HepG2 (cell line): ENCODE measurements at places on chromosomes 12 and 14.

- DNase-seq = peak; percentile 35
Observed at GRCh38 chr12:94615260-94616181, 34.8 kb downstream of the TMCC3 start.

- peak; percentile 85 for DNase-seq
Observed at GRCh38 chr14:67622675-67623074, 3.0 kb downstream of the ARG2 start.

DNA sequence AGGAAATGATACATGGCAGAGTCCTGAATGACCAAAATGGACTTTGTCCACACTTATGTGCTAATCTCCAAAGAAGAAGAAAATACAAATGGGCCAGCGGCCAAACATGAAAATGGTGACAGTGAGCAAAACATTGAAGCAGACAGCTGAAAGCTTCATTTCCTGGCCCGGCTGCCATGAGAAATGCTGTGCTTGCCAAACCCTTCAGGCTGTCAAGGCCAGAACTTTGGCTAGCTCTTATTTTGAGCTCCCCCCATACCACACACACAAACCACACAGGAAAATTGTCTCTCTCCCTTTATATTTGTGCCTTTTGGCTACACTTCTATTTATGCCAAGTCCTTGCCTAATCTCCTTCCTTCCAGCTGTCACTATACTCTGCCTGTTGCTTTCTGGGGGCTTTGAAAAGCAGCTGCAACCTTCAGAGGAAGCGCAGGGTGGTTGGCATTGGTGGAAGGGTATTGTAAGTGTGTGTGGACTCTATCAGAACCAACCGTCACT, 323.8 kb downstream of the RAD51B start:
- DNase-seq = no peak

- DNase-seq = no peak
Observed at GRCh38 chr12:10048526-10048925, 18.0 kb downstream of the CLEC9A start.

GRCh38 chr12:60872850-60873713, 1277.3 kb downstream of the SLC16A7 start:
- no peak for DNase-seq

DNA sequence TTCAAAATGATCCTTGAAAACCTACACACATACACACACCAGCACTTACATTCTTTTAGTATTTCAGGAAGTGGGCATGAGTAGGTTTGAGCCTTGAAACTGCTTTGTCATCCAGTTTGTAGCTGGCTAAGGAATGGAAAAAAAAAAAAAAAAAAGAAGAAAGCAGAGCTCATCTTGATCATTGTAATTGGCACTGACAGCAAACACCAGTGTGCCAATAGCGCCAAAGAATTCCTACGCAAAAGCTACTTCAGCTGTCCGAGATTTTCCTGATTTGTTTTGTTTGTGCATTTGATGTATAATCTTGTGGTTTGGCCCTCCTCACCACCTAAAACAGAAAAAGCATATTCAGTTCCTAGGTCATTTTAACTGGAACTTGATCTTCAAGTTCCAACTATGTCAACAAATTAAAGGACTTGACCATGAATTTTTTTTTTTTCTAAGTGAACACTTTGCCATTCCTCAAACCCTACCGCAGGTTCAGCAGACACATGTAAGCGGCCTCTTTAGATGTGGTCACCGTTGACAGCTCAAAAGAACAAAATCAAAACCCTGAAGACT, 57.3 kb downstream of the FLRT2 start:
- no peak for DNase-seq

DNA sequence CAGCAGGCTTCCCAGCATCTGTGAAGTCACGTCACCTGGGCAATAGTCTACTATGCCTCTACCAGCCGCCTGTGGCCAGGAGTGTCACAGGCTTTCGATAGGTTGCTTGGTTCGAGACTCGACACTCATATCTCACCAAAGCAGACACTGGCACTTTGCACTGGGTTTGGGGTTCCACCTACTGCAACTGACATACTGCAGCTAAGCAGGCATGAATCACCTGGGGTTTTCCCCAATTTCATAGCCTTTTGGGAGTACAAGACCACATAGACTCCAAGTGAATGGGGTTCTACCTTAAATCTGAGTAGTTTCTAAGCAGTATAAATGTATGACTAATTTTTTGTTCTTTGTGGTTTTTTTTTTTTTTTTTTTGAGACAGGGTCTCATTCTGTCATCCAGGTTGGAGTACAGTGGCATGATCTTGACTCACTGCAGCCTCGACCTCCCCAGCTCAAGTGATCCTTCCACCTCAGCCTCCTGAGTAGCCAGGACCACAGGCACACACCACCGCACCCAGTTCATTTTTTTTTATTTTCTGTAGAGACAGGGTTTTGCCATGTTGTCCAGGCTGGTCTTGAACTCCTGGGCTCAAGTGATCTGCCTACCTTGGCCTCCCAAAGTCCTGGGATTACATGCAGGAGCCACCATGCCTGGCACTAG, 32.1 kb downstream of the DMAC2L start:
- no peak for DNase-seq

DNA sequence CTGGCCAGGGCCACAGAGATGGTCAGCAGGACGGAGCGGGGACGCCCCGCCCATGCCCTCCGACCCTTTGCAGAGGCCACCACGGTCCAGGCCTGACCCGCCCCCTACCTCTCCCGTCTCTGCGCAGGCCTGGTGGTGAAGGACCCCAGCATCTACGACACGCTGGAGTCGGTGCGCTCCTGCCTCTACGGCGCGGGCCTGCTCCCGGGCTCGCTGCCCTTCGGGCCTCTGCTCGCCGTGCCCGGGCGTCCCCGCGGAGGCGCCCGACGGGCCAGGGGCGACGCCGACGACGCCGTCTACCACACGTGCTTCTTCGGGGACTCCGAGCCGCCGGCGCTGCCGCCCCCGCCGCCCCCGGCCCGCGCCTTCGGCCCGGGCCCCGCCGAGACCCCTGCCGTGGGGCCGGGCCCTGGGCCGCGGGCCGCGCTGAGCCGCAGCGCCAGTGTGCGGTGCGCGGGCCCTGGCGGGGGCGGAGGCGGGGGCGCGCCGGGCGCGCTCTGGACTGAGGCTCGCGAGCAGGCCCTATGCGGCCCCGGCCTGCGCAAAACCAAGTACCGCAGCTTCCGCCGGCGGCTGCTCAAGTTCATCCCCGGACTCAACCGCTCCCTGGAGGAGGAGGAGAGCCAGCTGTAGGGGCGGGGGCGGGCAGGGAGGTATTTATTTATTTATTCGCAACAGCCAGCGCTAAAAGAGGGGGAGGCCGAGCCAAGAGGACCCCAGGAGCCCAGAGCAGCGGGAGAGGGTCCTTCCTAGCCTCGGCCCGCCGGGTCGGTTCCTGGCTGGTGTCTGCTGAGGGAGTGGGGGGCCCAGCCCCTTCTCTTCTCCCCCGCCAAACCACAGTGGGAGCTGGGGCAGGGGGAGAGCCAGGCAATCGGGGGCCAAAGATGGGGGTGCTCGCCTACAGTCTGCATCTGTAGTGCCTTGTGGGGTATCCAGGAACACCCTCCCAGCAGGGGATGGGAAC, 8.1 kb downstream of the TAMALIN start:
- no peak for DNase-seq

DNA sequence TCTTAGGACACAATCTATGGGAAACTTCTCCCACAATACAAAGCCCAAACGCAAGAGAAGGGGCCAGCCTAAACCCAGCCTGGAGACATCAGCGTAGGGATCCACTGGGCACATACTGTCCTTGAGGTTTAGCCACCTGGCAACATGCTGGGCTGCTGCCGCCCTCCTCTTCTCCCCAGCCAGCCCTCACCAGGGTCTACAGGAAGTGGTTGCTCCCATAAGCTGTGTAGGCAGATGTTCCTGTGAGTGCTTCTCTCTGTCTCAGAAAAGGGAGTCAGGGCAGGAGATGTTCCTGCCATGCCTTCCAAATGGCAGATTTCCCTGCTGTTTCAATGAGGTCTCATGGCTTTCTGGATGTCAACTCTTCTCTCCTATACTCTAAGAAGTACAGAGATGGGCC, 241.4 kb downstream of the PCNX1 start:
- DNase-seq = no peak

- DNase-seq = no peak
Observed at GRCh38 chr12:109621901-109622364, 48.3 kb downstream of the MVK start.

GRCh38 chr12:54412348-54412747, 6.7 kb downstream of the ITGA5 start:
- no peak for DNase-seq

- no peak for DNase-seq
Observed at GRCh38 chr14:30550335-30550734, 8.6 kb upstream of the G2E3 start.

DNA sequence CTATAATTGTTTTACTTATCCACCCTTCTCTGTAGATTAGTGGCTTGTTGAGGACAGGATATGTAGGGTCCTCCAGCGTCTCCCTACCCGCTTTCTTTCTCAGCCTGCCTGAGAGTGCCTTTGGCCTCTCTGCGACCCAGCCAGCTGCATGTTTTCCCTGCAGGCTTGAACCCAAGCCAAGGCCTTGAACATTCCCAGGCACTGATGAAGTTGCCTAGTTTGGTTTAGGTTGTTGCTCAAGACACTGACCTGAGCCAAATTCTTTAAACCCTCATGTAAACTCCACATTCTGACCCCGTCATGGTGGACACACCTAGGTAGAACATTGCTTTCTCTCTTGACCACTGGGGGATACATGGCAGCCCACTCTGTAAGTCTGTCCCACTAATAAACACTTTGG, 33.4 kb upstream of the TXNRD1 start:
- no peak for DNase-seq

GRCh38 chr12:32108787-32109186, 2.1 kb downstream of the BICD1 start:
- no peak for DNase-seq

DNA sequence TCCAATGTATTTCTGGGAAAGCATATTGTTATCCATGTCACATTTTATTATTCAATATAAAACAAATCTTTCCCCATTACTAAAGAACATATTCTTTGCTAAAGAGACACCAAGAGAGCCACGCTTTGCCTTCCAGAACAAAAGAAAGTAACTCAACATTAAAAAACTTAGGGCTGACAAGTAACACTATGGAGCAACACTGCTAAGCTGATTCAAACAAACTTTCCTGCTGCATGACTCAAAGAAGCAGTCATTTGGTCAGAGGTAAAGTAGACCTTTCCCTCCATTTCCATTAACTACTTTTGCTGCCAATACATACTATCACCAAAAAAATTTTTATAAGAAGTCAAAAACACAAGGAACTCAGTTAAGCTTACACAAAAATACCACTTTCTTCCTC, 83.0 kb downstream of the DENND5B start:
- no peak for DNase-seq

DNA sequence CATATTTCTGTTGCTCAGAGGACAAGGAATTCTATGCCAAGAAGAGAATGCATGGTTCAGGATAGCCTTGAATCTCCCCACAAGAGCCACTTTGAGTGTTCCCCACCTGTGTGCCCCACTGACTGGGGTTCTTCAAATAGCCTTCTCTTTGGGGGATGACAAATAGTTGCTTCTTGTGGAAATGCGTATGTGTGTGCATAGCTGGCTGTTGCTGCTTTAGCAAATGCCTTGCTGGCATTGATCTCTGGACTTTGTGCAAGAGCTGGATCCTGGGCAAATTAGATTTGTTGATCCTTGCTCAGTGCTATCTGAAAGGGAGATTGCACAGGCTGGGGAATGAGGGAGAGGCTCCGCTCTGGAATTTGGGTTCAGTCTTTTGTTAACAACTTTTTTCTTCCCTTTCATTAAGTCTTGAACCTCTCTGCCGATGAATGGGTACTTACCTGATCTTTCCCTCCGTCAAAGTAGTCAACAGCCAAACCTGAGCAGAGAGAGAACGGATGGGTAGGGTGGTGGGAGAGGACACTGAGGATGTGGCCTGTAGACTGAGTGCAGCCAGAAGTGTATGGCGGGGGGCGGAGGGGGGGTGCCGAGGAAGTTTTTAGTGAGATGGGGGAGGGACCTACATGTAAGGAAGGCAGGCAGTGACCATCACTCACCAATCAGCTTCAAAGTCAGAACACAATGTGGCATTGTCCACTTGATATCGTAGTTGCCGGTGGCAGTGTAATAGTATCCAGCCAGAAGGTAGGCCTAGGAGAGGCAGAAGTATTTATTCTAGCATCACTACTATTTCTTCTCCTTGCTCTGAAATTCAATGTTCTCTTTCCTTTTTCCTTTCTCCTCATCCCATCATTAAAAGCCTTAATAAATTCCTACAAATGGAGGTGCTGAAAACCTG, 10.7 kb downstream of the EMG1 start:
- peak; percentile 96 for DNase-seq

- DNase-seq = no peak
Observed at GRCh38 chr12:2052826-2053678, at the start of gene CACNA1C. Gene CACNA1C, plus strand, starts transcription at chr12:2052987. Its CDS starts 576 bp downstream, at chr12:2053563.

DNA sequence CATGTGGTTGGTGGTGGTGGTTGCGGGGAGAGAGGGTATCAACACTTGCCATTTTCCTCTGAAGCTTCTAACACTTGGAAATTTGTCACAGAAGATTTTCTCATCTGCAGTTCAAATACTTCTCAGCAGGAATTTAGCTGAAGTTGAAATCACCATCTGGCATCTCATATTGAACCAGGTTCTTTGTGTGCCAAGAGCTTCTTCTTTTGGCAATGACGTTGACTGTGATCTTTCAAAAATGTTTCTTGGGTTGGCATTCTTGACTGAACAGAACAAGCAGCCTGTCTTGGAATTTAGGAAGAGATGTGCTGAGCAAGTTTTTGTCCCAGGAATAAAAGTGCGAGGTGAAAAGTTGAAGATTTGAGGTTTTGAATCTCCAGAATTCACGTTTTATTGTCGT, 8.7 kb upstream of the NIN start:
- DNase-seq = no peak

GRCh38 chr14:24013654-24014514, 25.2 kb downstream of the DHRS4L2 start:
- peak; percentile 92 for DNase-seq

DNA sequence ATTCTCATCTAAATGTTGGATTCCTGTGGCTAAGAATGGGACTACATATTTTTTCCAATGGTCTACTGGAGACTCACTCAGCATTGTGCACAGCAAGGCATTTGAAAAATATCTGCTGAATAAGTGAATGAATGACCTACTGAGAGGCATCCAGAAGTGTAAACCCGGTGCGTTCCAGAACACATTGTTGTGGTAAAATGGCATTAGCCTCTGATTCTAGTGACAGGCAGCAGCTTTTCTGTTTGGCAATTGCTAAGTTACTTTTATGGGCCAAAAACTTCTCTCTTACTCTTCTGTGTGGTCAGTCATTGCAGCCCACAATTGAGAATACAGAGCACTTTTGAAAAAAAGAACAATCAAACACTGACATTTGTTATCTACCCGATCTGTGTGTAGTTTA, 36.5 kb downstream of the WIF1 start:
- DNase-seq = no peak

GRCh38 chr14:91095178-91095577, 18.7 kb upstream of the DGLUCY start:
- DNase-seq = no peak

GRCh38 chr12:109461846-109462756, 15.0 kb downstream of the KCTD10 start:
- DNase-seq = peak; percentile 43

GRCh38 chr14:79820866-79821535, 390.3 kb downstream of the DIO2 start:
- DNase-seq = no peak

DNA sequence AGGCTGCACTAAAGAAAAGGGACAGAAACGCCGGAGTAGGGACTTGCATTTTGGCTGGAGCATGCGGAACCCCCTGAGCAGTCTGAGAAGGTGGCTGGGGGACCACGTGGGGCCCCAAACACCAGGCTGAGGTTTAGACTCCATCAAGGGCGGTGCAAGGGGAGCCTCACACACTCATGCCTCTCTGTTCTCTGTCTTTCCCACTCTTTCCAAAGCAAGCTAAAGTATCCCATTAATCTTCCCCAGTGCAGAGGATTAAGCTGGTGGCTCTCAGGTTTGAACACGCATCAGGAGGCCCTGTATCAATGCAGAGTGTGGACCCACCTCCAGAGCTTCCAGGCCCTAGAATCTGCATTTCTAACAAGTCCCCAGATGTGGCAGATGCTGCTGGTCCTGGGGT, 13.5 kb downstream of the CCDC197 start:
- no peak for DNase-seq
